Mammary epithelial cell (primary cell): ENCODE measurements at places on chromosomes 2 and 18. TPM values are rescaled to one million over a fixed set of nuclear protein-coding genes. Genes with fewer than 3 reads are reported as not detected.

GRCh38 chr2:26355038-26355995 lies 8.7 kb upstream of the ADGRF3 start:
- DNase-seq = peak; percentile 98

- DNase-seq = no peak
Observed at GRCh38 chr18:1104181-1104881, 199.7 kb downstream of the ADCYAP1 start.

GRCh38 chr18:48203288-48203945 lies 205.8 kb downstream of the ZBTB7C start:
- no peak for DNase-seq

GRCh38 chr2:110973262-110973661 lies 147.5 kb upstream of the BCL2L11 start:
- DNase-seq = no peak

DNA sequence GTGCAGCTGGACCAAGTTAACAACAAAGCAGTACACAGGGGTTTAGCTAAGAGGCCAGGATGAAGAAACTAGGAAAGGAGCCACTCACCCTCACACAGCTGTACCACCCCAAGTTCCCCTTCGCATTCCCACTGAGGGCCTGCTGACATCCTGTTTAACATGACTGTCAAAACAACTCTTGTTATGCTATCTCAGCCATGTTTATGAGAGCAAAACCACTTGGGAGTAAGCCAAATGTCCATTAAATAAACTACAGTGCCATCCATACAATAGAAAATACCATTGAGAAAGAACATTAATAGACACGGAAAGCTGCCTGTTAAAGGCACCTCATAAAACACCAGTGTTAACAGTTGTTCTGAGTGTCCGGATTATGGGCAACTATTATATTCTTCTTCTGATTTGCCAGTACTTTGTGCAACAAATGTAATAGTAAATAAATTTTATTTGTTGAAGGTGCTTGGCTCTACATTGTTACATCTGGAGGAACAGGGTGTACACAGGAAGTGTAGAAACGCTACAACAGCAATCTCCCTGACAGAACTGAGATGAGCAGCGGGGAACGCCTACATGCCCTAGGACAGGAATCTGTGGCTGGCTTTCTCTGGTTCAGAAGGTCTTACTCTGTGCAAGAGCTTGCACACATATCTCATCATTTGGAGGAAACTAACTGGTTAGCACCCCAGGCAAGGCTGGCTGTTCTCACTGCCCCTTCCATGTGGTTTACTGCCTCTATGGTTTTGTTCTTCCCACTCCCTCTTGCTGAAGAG lies 85.6 kb downstream of the EHD3 start:
- DNase-seq = no peak

DNA sequence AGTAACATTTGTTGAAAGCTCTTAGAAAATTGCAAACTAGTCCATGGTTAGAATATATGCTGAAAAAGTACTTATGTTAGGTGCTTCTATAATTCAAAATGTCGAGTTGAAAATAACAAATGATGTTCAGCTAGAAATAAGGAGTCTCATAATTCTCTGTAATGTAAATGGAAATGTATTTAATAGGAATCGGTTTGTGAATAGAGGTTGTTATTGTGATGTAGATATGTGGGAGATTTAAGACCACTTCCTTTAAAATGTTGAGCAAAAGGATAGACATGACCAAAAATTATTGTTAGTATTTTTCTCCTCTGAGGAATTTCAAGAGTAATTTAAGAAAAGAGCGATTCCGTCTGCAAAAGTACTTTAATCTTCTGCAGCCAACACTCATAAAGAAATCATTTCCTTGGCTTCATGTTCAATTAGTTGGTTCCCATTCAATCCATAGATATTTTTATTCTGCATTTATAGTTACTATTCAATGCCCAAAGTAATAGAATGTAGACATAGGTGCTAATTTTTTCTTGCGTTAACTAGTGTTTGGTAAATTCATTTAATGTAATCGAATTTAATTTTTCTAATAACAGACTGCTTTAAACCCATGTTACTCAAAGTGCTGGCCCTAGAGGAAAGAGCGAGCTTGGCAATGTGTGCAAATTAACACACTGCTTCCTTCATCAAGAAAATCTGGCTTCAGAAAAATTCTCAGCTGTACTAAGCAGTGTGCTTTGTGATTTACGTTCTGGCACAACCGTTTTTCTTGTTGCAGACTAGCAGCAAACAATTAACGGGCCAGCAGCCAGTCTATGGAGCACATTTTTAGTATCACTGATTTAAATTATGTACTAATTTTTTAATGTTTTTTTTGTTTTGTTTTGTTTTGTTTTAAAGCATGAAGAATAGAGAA lies 32.2 kb downstream of the FN1 start:
- DNase-seq = no peak

DNA sequence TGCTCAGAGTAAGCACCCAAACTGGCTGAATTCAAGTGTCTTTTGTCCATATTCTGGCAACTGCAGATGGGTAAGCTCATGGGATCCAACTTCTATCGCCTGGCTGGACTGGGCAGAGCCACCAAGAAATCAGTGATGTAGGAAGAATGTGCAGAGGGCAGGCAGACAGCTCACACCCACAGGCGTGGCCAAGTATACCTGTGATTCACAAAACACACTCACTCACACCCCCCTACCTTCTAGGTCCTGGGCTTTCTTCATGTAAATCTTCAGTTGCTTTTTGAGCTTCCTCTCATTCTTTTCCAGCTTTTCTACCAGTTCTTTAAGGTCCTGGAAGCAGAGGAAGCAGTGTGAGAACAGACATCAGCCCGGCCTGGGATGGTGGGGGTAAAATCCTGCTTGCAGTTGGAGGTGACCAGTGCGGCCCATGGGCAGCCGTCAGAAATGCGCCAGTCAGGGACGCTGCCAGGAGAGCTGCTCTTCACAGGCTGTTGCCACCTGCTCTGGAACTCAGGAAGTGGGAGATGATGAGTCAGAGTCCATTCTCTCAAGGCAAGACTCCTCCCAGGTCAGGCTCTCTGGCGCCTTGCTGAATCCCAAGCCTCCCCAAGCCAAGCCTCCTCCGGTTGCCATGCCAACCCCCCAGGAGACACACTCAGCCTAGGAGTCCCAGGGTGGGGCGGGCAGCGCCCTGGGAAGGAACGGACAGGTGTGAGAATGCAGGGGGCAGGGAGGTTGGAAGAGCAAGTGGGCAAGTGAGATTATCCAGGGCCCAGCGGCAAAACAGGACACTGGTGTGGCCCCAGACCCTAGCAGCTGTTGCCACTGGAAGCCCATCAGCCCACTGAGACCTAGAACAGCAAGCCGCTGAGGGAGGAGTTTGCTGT lies 36.2 kb upstream of the ACAA2 start:
- peak; percentile 98 for DNase-seq

DNA sequence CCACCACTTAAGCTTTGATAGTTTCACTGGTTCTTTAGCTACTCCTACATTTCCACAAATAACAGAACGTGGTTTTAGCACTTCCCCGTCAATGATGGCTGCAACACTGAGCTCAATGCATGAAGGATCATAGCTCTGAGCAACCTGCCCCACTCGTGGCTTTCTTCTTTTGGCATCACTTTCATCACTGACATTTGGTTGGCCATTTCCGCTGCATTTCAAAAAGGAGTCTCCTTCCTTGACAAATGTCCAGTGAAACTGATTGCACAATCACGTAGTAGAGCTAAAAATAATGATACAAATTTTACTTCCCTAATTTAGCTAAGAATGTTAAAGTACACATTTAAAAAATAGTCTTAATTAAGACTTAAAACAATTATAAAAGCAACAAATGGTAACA lies 205.2 kb upstream of the HDAC4 start:
- no peak for DNase-seq

- DNase-seq = no peak
Observed at GRCh38 chr18:6795307-6795706, 65.8 kb downstream of the ARHGAP28 start.

DNA sequence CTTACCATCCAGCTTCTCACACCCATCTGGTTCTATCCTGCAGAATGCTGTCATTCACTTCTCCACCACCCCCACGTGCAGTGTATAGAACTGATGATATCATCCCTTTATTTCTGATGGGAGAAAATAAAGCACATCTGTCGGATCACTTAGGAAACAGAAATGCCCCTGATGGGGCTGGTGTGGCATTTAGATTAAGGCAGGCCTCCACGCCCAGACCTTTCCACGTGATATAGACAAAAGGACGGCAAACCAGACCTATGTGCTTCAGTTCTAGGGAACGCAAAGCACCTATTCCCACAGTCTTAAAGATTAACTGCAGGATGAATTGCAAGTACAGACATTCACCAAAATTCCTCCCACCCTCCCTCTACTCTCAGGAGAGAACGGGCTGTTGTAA lies 27.6 kb upstream of the CABLES1 start:
- peak; percentile 37 for DNase-seq

DNA sequence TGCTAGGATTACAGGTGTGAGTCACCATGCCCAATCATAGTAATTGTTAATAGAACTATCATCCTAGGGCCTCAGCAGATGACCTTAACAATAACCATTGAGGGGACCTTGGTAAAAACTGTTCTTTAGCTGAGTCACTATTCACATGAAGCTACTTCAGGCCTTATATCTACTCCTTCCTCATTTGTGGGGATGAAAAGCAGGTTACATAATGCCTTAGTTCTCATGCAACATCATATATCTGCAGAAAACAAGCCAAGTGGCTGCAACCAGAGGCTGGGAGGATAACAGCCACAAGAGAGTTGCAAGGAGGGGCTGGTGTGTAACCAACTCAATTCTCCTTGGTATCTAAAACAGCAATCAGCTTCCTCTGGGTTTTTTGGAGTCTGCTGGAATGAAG lies 445.4 kb downstream of the NBAS start:
- no peak for DNase-seq

DNA sequence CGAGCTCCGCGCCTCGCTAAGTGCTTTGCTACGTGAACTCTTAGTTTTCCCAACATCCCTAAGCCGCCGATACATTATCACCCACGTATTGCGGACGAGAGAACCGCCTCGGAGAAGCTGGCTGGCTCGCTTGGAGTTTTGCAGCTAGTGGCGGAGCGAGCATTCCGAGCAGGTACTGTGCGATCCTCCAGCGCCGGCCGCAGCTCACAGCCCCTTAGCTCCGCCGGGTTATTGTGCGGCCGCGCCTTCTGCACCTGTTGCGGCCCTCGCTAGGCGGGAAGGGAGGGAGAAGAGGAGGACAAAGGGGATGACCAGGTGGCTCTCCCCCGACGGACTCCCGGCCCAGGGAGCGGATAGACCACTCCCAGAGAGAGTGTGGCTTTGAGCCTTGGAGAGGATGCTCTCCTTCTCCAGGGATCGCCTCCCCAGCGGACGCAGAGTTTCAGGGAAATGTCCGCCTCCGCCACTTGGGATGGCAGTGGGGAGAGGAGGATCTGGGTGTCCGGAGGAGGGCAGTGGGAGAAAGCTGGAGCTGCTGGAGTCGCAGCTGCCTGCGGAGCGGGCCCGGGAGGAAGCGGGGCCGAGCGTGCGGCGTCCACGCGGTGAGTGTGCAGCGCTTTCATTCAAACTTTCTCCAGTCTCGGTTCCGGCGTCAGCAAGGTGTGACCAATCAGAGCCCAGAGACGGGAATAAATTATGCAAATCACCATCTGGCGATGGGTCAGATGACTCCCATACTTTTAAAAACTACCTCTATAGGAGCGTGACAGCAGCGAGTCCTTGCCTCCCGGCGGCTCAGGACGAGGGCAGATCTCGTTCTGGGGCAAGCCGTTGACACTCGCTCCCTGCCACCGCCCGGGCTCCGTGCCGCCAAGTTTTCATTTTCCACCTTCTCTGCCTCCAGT lies at the start of gene LIPG:
Gene LIPG (plus strand): TSS at position 769 of the 905 bp plus-strand sequence. CDS start 252 bp downstream, outside the sequence.
- DNase-seq = peak; percentile 97

GRCh38 chr2:133937669-133938068 lies 316.2 kb upstream of the MGAT5 start:
- DNase-seq = no peak

DNA sequence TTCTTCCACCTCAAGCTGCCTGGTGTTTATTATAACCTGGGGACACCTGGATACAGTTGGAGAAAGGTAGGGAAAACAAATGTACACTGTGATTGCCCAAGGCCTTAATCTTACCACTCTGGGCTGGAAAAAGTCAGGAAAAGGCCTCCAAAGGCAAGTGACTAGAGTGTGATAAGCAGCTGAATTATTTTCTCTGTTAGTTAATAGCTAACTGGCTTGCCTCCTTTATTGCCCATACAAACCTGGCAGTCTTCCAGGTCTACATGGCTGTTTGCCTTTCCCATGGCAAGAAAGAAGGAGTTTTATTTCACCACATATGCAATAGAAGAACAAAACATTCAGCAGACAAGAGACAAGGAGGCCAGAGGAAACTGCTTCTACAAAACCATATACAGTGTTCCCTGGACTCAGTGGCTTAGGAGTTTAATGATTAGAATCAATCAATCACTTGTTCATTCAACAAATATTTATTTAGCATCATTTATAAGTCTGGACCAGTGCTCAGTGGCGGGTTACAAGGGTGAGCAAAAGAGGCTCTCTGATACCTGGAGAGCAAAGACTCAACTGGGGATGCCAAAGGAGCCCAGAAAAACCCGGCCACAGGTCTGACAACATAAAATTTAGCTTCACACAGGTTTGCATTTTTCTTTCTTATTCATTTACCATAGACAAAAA lies 27.5 kb upstream of the SUCLG1 start:
- DNase-seq = no peak

DNA sequence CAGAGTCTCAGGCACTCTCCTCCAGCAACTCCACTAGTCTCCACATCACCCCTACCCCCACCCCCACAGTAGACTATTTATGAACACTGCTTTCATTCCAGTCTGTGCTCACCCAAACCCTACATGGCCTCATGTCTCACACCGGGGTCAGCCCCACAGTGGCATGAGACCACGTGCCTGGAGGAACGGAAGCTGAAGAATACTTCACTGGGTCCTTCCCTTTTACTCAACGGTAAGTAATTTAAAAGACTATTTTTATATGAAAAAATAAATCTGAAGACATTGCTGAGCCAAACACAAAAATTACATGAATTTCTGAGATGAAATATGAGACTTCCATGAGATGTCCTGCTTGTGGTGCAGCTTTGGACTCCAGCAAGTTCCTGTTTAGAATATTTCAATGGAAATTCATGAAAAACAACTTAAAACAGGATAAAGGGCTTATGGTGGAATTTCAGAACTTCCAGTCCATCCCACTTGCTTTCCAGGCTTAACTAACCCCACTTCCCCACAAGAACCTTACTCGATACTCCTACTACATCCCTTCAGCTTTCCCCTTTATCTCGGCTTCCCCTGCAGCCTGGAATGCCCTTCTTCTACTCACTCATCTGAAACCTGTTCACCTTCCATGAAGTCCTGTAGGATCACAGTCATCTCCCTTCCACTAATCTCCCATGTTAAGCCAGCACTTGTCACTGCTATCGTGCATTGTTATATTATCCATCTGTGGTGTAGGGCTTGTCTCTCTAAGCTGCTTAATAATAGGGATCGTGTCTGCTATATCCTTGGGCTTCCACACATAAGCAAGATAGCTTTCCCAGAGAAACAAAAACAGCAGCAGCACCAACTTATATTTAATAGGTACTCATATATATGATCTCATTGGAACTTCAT lies 47.9 kb downstream of the SLC14A1 start:
- DNase-seq = no peak

- no peak for DNase-seq
Observed at GRCh38 chr2:127675331-127676261, at the start of gene LIMS2. Gene LIMS2, minus strand, starts transcription at chr2:127675530. Its CDS starts 506 bp downstream, at chr2:127675024.

- peak; percentile 58 for DNase-seq
Observed at GRCh38 chr2:14285812-14286211, 346.7 kb upstream of the LRATD1 start.

The IL36G gene
- total RNA-seq = not detected

The UGT1A4 gene
- 0.14 and 0.53 TPM in 2 replicates for total RNA-seq

The TCF4 gene
- total RNA-seq = 46.7 TPM

The IL18RAP gene
- not detected for total RNA-seq

The GDF7 gene
- total RNA-seq = under 0.01 TPM

The ABCG5 gene
- total RNA-seq = not detected in 2 replicates

The KCNK3 gene
- total RNA-seq = 0.07 and 0.08 TPM in 2 replicates

The TLX2 gene
- total RNA-seq = not detected

The LRP2 gene
- not detected for total RNA-seq

The RGPD4 gene
- total RNA-seq = under 0.01 TPM
